ENCODE measurements at places on chromosomes 16 and 17.

DNA sequence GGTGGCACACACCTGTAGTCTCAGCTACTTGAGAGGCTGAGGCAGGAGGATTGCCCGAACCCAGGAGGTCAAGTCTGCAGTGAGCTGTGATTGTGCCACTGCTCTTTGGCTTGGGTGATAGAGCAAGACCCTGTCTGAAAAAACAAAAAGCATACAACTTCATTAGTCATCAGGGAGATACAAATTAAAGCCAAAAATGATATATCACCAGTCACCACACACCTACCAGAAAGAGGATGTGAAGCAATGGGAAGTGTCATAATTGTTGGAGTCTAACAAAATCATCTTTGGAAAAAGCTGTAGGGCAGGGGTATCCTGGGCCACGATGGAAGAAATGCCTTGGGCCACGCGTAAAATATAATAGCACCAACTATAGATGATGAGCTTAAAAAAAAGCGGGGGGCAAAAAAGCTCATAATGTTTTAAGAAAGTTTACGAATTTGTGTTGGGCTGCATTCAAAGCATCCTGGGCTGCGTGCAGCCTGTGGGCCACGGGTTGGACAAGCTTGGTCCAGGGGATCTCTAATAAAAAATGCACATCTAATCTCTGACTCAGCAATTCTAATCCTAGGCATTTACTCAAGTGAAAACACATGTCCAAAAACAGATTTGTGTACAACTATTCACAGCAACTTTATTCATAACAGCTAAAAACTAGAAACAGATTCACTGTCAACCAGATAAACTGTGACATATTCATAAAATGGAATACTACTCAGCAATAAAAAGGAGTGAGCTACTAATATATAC, 65.9 kb downstream of the HIC1 start:
- no peak for DNase-seq
- no peak overlapping the region for H3K4me3 ChIP-seq

DNA sequence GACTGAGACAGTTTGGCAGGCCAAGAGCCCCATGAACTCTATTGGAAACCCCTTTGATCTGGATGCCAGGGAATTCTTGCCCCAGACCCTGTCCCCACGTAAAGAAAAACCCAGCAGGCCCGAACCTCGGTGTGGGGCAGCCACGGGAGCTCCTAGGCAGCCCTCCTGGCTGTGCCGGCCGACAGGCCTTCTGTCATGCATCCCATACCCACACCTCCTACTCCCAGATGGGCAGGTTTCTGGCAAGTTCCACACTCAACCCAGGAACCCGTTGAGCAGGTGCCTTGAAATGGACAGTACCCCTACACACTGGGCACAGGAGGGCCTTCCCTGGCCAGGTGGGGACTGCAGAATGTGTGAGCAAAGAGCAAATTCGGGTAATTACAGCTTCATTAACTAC, 23.6 kb upstream of the ATP2C2 start:
- no peak for DNase-seq
- H3K4me3 ChIP-seq: no peak overlapping the region
- H3K36me3 ChIP-seq: no peaks in the 10 kb centered on the region

DNA sequence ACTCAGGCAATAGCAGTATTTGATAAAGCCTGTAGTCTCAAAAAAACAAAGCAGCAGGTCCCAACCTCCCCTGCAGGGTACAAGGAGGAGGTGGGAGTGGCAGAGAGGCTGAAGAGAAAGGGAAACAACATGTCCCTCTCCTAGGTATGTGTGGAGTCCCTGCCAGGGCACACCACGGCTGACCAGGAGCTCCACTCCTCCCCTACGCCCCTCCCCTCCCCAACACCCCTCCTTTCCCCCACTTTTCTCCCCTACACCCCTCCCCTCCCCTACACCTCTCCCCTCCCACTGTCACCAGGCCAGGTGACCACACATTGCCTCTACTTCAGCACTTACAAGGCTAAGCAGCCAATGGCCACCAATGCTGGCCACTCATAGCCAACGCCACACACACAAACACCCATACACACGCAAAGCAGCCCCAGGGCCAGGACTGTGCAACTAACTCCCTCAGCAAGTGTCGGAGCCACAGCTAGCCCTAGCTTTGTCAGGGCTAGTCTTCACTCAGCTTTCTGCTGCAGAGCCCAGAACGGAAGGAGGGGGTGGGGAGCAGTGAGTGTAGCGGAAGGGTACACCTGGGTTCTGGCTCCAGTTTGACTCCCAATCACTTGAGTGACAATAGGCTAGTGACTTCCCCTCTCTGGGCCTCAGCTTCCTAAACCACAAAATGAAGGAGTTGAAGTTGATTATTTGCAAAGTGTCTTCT, 8.2 kb downstream of the CAVIN1 start:
- H3K27me3 ChIP-seq: no peaks in the 10 kb centered on the region
- peaks cover 16% of the 10 kb centered on the region for H3K36me3 ChIP-seq
- no peak overlapping the region for H3K4me3 ChIP-seq
- DNase-seq: no peak

DNA sequence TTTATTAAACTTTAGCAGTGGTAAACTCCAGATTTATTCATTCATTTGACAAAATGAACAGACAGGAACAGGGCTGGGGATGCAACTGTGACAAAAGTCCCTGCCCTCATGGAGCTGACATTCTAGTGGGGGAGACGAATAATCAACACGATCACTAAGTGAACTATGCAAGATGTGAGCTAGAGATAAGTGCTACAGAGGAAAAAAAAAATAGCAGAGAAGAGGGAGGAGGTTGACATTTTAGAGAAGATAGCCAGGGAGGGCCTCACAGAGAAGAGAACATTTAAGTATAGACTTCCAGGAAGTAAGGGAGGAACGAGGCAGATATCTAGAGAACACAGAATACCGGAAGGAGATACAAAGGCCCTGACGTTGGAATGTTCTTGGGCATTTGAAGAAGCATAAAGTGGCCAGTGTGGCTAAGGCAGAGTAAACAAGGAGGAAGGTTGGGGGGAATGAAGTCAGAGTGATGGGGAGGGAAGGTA, 17.9 kb upstream of the AP1G1 start:
- H3K4me3 ChIP-seq: no peak overlapping the region
- H3K4me1 ChIP-seq: no peaks in the 10 kb centered on the region
- no peak overlapping the region for H3K27ac ChIP-seq

DNA sequence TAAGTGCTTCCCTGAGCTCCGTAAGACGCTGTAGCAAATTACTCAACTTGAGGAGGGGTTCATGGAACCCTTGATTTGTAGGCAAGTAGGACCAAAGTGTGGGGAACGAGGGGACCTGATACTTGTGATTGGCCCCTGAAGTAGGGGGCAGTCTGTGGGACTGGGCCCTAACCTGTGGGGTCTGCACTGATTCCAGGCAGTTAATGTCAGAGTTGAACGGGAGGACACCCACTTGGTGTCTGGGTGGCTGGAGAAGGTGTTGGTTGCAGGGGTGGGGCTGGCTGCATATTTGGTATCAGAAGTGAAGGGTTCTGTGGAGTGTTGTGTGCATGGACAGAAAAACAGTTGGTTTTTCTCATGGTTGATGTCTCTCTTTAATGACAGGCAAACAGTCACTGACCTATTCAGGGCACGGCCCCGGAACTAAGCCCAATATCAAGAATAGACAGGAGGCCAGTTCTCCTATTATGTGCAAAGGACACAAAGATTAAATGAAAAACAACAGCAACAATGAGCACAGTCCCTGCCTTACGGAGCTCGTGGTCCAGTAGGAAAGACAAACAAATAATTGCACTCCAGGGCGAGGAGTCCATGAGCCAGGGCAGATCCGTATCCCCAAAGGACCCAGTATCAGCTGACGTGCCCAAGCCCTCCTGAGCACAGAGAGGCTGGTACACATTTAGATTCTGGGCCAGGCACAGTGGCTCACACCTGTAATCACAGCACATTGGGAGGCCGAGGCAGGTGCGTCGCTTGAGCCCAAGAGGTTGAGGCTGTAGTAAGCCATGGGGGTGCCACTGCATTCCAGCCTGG, 19.2 kb downstream of the MXRA7 start:
- H3K36me3 ChIP-seq: peaks cover 2% of the 10 kb centered on the region
- DNase-seq: no peak
- H3K4me3 ChIP-seq: no peak overlapping the region
- peaks cover 59% of the 10 kb centered on the region for H3K4me1 ChIP-seq
- no peak overlapping the region for H3K27ac ChIP-seq

- no peaks in the 10 kb centered on the region for H3K4me1 ChIP-seq
- H3K27me3 ChIP-seq: peaks cover 9% of the 10 kb centered on the region
- no peak overlapping the region for H3K27ac ChIP-seq
- no peak overlapping the region for H3K4me3 ChIP-seq
Measured at GRCh38 chr17:11768981-11769380, 170.7 kb downstream of the DNAH9 start.

- no peaks in the 10 kb centered on the region for H3K36me3 ChIP-seq
- H3K4me3 ChIP-seq: no peak overlapping the region
- H3K27me3 ChIP-seq: peaks cover 23% of the 10 kb centered on the region
- DNase-seq: no peak
- no peak overlapping the region for H3K27ac ChIP-seq
Measured at GRCh38 chr16:74725651-74726455, 25.2 kb upstream of the MLKL start.

GRCh38 chr17:32141258-32141657, 1.0 kb upstream of the RHOT1 start:
- H3K27ac ChIP-seq: peak overlapping the region; percentile 57
- H3K36me3 ChIP-seq: no peaks in the 10 kb centered on the region

- H3K4me3 ChIP-seq: no peak overlapping the region
- no peak for DNase-seq
- H3K27ac ChIP-seq: no peak overlapping the region
- no peaks in the 10 kb centered on the region for H3K36me3 ChIP-seq
- peaks cover 16% of the 10 kb centered on the region for H3K4me1 ChIP-seq
Measured at GRCh38 chr17:81324177-81324850, 29.2 kb upstream of the SLC38A10 start.

GRCh38 chr17:284676-285355, 67.8 kb downstream of the RPH3AL start:
- no peak overlapping the region for H3K4me3 ChIP-seq
- no peaks in the 10 kb centered on the region for H3K4me1 ChIP-seq
- no peak overlapping the region for H3K27ac ChIP-seq

- no peak overlapping the region for H3K4me3 ChIP-seq
- DNase-seq: no peak
- peaks cover 10% of the 10 kb centered on the region for H3K27me3 ChIP-seq
- H3K4me1 ChIP-seq: peaks cover 5% of the 10 kb centered on the region
- no peaks in the 10 kb centered on the region for H3K36me3 ChIP-seq
Measured at GRCh38 chr17:63544467-63545301, 5.6 kb upstream of the DCAF7 start.

- no peak overlapping the region for H3K4me3 ChIP-seq
- H3K27me3 ChIP-seq: peaks cover 9% of the 10 kb centered on the region
- no peaks in the 10 kb centered on the region for H3K36me3 ChIP-seq
- H3K27ac ChIP-seq: no peak overlapping the region
- H3K4me1 ChIP-seq: peaks cover 4% of the 10 kb centered on the region
Measured at GRCh38 chr17:19762515-19762961, 14.4 kb upstream of the ALDH3A1 start.

GRCh38 chr16:24995469-24995868, 19.7 kb downstream of the ARHGAP17 start:
- no peak for DNase-seq
- no peaks in the 10 kb centered on the region for H3K27me3 ChIP-seq
- H3K4me3 ChIP-seq: no peak overlapping the region
- H3K4me1 ChIP-seq: peaks cover 21% of the 10 kb centered on the region

DNA sequence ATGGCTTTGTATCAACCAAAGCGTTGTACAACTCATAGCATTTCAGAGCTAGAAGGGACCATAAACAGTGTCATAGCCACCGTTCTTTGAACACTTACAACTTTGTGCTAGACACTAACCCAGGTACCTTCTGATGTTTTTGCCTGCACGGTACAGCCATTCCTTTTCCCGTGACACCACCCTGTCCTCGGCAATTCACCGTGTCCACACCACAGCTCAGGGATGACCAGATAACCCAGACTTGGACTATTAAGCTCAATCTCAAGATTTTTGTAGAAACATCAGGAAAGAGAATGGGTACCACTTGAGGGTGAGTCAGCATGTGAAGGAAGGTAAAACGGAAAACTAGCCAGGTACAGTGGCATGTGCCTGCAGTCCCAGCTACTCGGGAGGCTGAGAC, 9.8 kb upstream of the CBFB start:
- H3K4me1 ChIP-seq: peaks cover 6% of the 10 kb centered on the region
- H3K27ac ChIP-seq: no peak overlapping the region
- H3K4me3 ChIP-seq: no peak overlapping the region

GRCh38 chr17:62756198-62756597, 51.9 kb downstream of the MARCHF10 start:
- H3K36me3 ChIP-seq: no peaks in the 10 kb centered on the region
- no peak for DNase-seq
- no peak overlapping the region for H3K27ac ChIP-seq

DNA sequence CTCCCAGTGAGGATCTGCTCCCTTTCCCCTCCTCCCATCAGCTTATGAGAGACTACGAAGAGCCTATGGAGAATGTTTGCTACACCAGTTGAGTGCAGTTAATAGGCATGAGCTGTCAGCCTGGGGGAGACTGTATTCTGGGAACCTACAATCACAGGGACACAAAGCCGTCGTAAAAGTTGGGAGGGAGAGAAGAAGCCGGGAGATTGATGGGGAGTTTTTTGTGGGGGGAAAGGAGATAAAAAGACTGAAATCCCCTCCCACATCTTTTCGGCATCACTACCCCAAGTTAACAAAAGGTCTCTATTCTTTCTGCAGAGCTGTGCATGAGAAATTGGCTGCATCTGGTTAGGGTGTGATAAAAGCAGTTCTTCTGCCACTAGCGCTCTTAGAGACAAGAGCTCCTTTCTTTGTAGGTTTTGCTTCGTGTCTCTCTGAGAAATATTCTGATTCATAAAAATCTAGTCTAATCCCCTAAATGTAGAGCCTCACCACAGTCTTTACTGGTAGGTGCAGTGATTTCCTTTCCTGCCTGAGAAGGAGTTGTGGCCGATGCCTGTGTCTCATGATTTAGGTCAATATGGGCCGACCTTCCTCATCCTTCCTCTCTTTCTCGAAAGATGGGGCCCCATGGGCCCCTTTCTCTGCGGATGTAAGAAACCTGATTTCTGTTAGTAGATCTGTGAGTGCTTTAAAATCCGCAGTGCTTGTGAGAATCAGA, 77.4 kb downstream of the BPTF start:
- H3K4me3 ChIP-seq: no peak overlapping the region
- no peak overlapping the region for H3K27ac ChIP-seq
- H3K4me1 ChIP-seq: no peaks in the 10 kb centered on the region

GRCh38 chr17:37614391-37614790, 5.2 kb upstream of the SYNRG start:
- H3K4me1 ChIP-seq: peaks cover 1% of the 10 kb centered on the region
- H3K27ac ChIP-seq: no peak overlapping the region
- DNase-seq: peak; percentile 81

DNA sequence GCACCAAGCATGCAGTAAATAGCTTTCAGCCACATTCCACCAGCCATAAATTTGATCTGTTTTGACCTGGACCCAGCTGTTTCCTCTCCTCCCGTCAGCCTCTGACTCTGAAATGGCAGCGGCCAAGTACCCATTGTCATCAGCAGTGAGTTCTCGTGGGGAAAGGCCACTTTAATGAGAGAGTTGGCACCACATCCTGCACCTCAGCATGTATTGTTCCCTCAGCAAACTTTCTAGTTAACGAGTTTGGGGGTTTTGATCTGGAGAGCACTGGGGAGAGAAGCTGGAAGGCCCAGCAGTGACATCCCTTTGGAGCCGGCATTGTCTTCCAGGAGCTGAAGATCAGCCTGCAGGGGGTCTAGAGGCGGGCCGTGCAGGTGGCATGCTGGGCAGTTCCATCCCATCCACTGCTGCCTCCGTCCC, 84.9 kb downstream of the RPA1 start:
- peaks cover 72% of the 10 kb centered on the region for H3K27me3 ChIP-seq
- H3K4me3 ChIP-seq: no peak overlapping the region
- H3K4me1 ChIP-seq: peaks cover 2% of the 10 kb centered on the region
- no peaks in the 10 kb centered on the region for H3K36me3 ChIP-seq
- DNase-seq: no peak
- H3K27ac ChIP-seq: no peak overlapping the region

All from mesenchymal stem cell (in vitro differentiated cells and primary cell).